ENCODE measurements at places on chromosomes 7 and 10.

- DNase-seq: no peak
Observed at GRCh38 chr10:68828833-68829232, 1.5 kb downstream of the STOX1 start.

DNA sequence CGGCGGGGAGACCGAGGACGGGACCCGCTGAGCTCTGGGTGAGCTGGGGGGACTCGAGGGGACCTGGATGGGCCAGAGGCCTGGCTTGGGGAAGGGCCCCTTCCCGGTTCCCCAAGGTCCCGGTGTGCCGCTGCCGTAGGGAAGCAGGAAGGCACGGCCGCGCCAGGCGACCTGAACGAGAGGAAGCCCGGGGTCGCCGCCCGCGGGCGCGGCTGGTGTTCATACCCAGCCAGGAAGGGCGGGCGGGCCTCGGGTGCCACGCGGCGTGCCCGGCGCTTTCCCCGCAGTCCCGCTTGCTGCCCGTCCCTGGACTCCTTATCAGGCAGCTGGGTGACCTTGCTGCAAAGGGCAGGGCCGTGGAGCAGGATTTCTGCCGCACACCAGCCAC lies 38.0 kb downstream of the ZNF777 start:
- DNase-seq: no peak

DNA sequence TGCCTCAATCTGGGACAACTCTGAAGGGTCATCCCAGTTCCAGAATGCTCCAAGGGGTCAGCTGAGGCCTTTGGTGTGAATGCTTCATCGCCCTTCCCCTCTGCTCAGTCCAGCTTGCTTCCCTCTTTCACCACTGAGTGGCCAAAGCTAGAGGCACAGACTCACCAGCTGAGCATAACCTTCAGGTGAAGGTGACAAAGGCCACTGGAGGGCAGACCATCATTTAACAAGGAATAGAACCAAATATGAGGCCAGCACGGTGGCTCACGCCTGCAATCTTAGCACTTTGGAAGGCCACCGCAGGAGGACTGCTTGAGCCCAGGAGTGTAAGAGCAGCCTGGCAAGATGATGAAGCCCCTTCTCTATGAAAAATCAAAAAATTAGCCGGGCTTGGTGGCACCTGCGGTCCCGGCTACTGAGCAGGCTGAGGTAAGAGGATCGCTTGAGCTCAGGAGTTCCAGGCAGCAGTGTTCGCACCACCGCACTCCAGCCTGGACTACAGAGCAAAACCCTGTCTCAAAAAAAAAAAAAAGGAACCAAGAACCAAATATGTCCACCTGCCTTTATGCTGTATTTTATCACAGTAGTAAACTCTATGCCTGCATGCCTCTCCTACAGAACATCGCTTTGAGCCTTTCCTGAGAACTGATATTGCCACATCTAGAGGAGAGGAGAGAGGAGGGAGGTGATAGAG lies 13.4 kb downstream of the PRKAG2 start:
- no peak for DNase-seq

- DNase-seq: no peak
Observed at GRCh38 chr7:78326189-78326588, 527.6 kb downstream of the PHTF2 start.

DNA sequence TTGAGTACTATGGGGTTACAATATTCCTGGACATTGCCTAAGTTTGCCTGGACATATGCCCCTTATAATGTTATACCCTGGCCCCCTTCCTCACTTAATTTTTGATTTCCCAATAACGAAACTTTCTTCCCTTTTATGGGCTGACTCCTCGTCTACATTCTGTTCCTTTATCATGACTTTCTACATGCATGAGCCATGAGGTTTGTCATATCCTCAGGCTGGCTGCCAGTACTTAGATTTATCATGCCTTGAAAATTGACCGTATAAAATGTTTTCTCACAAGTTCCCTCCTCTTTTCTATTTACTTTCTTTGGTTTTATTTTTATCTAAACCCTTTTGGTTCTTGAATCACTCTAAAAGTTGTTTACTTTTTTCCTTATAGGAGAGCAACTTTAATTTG lies 4.7 kb downstream of the DNAH11 start:
- DNase-seq: no peak

DNA sequence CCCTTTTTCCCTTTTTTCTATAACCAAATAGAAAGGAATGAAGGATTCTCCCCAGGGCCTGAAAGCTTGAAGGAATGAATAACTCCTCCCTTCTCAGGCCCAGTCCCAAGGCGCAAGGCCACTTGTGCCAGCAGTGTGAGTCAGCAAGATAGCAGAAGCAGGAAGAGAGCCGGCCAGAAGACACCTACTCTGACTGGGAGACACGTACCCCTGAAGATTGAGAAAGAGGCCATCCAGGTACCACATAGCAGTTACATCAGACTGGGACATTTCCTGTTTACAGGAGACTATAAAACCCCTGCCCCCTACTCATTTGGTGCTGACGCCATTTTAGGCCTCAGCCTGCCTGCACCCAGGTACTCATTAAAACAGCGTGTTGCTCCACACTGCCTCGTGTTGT lies 65.5 kb downstream of the LRRC17 start:
- no peak for DNase-seq

- DNase-seq: no peak
Observed at GRCh38 chr7:97006055-97006815, 882 bp downstream of the DLX6 start.

DNA sequence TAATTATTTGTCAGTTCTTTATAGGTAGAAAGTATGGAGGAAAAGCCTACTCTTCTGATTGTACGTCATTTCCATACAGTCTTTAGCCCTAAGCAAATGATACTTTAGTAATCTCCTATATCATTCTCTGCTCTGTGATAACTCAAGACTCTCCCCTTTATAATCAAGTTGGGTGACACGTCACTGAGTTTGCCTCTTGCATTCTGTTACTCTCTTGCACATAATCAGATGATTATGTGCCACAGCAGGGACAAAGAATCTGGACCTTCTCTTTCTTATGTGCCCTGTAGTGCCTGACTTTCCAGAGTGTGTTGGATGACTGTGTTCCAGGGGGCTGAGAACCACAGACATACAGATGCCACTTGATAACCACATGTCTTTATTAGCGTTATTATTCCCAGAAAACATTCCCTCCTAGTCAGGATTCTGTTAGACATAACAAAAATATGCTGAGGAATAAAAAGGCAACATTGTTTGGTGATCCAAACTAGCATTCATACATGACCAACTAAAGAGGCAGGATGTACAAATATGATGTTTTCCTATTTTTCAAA lies 116.4 kb upstream of the HGF start:
- no peak for DNase-seq

GRCh38 chr7:31705377-31705776 lies 18.4 kb downstream of the PPP1R17 start:
- no peak for DNase-seq

DNA sequence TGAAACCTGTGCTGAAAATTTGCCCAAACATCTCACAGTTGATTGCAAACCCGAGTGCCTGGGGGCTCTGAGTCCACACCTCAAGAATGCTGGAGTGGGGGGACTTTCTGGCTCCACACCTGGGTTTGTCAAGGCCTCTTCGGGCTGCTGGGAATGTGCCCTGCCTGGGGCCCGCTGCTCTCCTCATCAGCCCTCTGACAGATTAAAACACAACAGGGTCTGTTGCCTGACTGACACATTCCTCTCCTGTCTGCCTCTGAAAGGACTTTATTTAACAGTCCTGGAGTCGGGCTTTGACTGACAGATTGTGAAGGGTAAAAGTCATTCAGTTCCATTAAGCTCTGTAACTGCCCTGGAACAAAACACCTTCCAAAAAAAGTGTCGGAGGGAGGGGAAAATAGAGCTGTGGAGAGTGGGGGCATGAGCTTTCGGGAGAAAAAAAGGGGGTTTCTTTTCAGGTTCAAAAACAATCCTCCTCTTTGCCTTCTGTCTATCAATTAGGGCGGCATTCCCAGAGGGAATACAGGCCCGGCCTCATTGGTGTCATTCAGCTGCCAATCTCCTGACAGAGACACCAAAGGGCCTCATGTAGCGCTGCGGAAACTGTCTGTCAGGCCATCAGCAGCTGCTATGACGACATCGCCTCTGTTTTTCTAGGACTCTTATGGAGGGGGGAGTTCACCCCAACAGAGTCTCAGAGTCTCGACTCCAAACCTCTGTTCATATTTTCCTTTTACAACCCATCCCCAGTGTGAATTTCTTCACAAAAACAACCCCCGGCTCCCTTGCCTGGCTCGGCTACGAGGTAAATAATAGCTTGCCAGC lies 398.8 kb upstream of the NFE2L3 start:
- no peak for DNase-seq

- no peak for DNase-seq
Observed at GRCh38 chr10:34707656-34708055, 107.4 kb downstream of the PARD3 start.

DNA sequence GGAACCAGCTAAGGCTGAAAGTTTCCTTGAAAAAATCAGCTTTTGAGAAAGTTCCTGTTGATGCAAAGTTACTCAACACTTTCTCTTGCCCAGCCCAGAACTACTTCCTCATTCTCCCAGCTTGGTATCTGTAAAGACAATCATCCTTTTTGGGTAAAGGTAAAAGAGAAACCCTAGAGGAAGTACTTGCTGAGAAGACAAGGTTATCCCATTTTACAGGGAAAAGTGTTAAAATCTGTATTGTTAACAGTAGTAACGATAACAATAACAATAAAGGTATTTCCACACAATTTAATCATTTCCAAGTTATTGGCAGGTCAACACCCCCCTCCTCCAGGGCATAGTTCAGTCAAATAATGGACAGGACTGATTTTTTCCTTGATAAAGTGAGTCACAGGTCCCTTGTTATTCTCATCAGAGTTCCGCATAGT lies 2.4 kb downstream of the ALOX5 start:
- DNase-seq: no peak

DNA sequence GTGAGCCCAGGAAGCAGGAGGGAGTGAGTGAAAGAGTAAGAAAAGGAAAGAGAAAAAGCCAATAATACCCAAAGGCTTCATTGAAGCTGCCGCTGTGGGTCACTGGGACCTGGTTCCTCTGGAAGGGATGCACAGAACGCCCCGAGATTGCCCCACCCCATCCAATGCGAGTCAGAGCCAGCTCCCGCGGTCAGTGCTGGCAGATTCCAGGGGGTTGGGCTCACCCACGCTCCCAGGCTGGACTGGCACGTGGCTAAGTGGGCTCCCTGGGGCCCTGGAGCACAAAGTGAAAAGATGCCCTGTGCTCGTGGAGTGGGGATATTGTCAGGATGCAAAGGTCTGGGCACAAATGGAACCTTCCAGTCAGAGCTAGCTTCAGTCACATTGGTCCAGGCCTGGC lies 117.0 kb downstream of the OAT start:
- DNase-seq: no peak

- no peak for DNase-seq
Observed at GRCh38 chr10:11245510-11245909, 227.8 kb downstream of the CELF2 start.

GRCh38 chr10:80260295-80261243 lies 28.9 kb downstream of the MAT1A start:
- no peak for DNase-seq

GRCh38 chr7:125090596-125090995 lies 161.0 kb upstream of the POT1 start:
- no peak for DNase-seq

DNA sequence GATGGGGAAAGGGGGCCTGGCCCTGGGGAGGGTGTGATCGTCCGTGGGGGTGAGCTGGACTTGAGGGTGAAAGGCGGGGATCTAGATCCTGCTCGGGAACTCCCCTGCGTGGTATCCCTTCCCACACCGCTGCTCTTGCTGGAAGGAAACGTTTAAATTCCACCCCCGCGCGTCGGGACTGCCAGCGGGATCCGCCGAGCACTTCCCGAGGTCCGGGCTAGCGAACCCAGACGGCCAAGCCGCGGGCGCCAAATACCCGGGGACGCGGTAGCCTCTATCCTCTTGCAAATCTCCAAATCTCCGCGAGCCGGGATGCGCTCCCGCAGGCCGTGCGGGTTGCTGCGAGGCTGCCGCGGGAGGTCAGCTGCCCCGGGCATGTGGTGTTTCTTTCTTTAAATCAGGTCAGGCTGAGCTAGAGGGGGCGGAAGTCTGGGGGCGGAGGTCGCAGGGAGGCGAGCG lies 904 bp downstream of the NPTX2 start:
- DNase-seq: no peak

DNA sequence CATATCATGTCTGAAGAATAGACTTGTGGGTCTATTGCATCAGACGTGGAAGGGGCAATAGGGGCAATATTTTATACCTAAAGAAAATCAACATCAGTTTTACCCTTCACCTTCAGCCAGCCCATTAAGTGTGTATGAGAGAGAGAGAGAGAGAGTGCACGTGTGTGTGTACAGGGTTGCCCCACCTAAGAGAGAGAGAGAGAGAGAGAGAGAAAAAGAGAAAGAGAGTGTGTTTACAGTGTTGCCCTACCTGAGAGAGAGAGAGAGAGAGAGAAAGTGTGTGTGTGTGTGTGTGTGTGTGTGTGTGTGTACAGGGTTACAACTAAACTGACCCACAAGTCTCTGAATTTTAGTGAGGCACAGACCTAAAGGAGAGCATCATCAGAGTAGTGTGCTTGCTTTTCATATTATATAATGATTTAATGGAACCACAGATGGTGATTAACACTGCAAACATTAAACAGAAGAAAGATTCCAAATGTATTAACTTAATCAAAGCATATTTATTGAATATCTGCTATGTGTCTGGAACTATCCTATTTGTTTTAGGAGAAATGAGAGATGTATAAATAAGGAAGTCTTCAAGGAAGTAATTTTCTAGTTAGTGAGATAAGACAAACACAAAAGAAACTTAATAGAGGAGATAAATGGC lies 66.8 kb downstream of the CD36 start:
- no peak for DNase-seq

DNA sequence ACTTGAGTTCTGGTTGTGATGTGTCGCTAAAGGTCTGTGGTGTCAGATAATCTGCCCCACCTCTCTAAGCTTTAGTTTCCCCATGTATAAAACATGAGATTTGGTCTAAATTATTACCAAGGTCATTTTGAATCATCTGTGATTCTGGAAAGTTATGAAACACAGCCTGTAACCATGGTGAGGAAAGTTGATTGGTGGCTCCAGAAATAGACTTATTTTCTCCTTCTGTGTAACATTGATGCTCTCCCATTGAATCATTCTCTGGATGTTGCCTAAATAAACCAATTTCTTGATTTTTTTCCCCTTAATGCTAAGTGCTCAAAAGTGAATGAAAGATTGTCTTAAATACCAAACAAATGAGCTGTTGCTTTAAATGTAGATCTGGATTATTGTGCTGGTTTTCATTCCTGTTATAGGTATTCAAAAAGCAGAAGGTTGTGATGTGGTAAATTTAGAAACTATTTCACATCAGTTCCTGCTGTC lies 30.0 kb upstream of the PCGF5 start:
- DNase-seq: no peak

GRCh38 chr10:111543854-111544253 lies 467.0 kb downstream of the ADRA2A start:
- DNase-seq: no peak

- DNase-seq: no peak
Observed at GRCh38 chr7:23277359-23277989, 21.7 kb upstream of the MALSU1 start.

Measured in stimulated activated CD8-positive, alpha-beta memory T cell treated with anti-CD3 and anti-CD28 coated beads, Interleukin-4, amount 100 ng/mL, for 1 hour (primary cell).